ENCODE measurements at places on chromosomes 4 and X.
A peak's percentile ranks its signal among the peaks of the same experiment; 100 is the strongest.

DNA sequence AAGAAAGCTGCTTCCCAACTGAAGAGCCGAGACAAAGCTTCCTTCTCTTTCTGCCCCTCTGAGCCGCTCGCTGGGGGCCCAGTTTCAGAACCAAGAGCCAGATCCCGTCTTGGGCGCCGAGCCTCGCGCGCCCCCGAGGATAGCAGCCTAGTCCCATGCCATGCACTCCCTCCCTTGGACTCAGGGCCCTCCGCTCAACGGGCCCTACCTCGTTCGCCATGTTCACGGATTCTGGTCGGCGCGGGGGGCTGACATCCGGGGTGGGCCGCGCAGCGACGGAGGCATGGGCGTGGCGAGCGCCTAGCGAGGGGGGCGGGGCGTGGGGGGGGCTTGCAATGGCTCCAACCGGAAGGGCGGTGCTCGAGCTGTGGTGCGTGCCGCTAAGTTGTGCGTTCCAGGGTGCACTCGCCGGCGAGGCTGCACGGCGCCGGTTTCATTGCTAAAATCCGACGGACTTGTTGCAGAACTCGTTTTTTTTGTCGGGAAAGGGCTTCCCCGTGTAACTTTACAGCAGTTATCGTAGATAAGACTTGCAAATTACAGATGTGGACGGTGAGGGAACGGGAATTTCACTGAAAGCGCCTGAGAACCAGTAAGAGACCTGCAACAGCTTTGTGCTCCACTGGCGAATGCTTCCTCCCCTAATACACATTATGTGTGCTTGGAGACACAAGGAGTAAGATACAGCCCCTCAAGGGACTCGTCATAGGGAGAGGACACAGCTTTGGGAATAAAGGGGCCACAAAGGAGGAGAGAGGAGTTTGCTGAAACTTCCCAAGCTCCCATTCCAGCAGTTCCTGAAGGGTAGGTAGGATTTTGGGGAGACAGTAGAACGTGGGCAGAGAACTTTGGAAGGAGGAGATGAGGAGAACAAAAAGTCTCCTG, at the start of gene ADH5:
Gene ADH5, minus strand, starts transcription at position 308 of the 885 bp plus-strand sequence. Its CDS starts 88 bp downstream, at position 220.
- peak; percentile 82 for DNase-seq

DNA sequence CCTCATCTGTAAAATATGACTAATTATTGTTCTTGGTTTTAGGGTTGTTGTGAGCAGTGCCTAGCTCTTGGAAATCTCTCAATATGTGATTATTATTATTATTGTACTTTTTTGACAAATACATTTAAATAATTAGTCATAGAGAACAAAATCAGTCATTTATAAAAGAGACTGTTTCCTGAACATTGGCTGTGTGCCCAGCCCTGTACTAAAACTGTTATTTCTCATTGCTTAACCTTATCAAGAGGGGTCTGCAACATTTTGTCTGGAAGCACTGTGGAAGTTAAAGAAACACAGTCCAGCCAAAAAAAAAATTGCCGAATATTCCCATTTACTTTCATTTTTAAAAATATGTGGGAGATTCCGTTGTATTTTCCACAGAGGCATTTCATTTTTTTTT, 989.2 kb upstream of the SLIT2 start:
- no peak for DNase-seq

GRCh38 chrX:23633834-23634580, 33.3 kb upstream of the PRDX4 start:
- no peak for DNase-seq

GRCh38 chr4:14294611-14295010, 667.1 kb upstream of the BOD1L1 start:
- DNase-seq = no peak

- DNase-seq = no peak
Measured at GRCh38 chrX:48815266-48815665, 11.0 kb upstream of the ERAS start.

DNA sequence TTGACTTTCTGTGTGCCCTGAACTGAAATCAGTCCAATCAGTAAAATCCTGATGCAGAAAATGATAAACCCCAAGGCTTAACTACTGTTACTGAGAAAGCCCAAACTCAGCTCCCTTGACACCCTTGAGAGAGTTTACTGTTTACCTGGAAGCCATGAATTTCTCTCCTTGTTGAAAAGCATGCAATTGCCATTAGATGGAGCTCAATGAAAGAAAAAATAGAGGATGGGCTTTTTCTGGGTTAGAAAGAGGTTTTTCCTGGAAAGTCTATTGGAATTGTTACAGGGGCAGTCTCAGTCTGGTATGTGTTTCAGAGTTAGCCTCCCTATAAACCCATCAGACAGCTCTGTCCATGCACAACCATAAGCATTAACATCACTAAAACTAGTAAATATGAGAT, 66.4 kb upstream of the C4orf54 start:
- no peak for DNase-seq

DNA sequence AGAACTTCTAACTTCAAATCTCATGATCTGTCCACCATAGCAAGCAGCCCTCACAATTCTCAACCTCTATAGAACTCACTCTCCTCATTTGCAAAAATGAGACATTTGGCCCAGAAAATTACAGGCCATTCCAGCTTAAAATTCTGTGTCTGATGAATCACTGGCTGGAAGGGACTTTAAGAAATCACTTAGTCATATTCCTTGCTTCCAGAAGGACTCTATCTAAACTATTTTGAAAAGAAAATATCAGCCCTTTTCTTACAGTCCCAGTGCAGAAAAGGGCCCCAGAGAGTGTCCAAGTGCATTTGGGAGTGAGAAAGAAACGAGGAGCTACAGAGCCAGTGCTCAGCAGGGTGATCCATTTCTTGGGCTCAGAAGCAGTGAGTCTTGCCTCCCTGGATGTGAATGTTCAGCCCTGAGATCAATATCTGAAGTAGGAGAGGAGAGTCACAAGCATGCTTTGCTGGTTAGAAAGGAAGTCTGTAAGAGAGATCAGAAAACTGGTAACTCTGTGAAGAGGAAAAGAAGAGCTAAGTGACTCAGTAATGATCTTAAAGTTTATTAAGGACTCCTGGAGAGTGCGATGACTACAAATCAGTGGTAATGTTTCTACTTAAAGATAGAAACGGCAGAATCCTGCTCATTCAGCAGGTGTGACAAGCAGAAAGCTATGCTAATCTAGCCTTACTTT, 139.8 kb downstream of the PALLD start:
- DNase-seq = no peak

- DNase-seq = no peak
Measured at GRCh38 chr4:14646831-14647230, 355.4 kb upstream of the CPEB2 start.

GRCh38 chrX:125198546-125198945, 121.1 kb upstream of the TEX13C start:
- no peak for DNase-seq

DNA sequence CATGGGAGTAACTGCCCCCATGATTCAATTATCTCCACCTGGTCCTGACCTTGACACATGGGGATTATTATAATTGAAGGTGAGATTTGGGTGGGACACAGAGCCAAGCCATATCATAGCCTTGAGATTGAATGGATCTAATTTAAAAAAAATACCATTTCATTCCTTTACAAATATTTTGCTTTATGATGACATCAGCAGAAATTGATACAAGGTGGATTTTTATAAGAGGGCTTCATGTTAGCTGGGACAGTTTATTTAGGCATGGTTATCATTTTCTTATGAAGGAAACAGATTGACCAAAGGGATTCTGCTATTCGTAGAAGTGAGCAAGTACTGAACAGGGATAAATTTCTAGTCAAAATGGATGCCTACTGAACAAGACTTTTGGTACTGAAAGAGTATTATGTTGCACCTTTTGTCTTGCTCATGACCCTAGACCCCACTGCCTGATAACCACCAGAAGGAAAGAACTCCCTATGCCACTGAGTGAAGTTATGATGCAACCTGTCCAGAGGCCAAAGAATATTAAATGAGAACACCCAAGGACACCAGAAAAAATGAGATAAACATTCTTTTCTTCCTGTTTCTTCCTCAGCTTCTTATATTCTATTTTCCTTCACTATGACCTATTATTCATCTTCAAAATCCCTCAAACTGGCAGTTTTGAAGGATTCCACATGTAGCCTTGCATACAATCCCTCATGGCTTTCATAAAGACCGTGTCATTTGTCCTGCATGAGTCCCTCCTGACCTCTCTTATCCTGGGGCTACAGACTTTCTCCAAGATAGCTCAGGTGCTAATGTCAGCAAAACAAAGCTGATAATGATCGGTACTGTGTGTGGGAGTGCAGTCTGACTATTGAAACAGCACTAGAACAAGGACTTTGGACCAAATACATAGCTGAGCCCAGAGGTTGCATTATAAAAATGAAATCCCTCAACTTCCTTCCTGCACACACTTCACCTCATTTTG, 118.3 kb downstream of the AFF2 start:
- no peak for DNase-seq

DNA sequence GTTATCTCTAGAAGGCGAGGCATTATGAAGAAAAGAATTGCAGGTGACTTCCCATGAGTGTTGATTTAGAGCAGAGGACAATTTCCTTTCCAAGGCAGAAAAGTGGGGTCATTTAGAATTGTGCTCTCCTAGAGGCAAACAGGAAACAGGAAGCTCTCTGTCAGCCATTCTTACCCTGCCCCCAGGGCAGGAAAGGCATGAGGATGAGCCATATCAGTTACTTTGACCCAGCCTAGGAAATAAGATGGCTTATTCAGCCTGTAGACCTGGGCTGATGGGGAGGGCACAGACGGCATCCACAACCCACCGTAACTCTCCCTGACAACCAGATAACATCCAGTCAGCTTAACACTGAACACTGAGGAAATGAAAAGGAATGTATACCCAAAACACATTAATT, 88.8 kb upstream of the KDR start:
- DNase-seq = no peak

GRCh38 chr4:48778431-48779094, 1.5 kb downstream of the FRYL start:
- DNase-seq = no peak

DNA sequence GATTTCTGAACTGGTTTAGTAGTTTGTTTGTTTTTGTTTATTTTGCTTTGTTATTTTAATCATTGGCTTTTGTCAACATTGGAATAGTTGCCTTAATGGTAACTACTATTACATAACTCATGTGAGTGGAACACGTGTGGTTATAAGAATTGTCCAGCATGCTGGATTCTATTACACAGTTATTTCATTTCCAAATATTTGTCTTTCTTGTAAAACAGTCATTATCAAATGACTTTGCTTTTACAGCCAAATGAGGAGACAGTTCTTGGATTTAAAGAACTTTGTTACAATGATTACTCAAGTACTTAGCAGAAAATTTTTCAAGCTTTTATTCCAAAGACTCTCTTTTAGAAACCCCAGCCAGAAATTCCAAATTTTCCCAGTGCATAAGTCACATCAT, 516.1 kb upstream of the MAGEB2 start:
- no peak for DNase-seq

DNA sequence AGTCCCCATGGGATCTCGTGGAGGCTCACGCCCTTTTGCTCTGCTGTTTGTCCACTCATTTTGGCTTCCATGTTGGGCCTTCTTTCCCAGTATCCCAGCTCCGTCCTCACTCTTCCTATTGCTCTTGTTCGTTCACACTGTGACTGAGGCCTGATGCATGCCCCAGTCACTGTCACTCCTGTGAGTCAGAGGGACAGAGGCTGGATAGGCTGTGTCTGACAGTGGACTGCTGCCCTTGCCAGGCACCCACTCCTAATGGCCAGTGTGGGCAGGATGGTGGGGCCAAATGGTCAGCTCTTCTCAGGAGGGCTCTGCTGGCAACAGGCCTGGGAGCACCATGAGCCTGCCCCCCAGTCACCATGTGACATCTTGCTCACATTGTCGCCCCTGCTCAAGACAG, 40.0 kb downstream of the HADH start:
- DNase-seq = no peak

DNA sequence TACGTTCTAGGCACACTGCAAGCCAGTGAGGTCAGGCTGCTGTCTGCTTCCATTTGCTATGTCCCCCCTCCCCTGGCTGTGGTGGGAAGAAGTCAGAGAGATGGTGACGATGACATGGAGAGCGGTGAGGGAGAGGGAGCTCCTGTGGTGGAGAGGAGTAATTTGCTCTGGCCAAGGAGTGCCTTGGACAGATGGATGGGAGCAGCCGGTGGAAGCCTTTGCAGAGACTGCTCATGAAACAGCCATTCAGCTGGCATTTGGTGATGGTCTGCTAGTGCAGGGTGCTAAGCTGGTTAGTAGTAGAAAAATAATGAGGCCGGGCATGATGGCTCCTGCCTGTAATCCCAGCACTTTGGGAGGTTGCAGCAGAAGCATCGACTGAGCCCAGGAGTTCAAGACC, 124.1 kb downstream of the FHDC1 start:
- DNase-seq = no peak

Data from RWPE2 (cell line).